Activated T-cell treated with anti-CD3 and anti-CD28 coated beads for 48 hours (primary cell): ENCODE measurements at places on chromosomes 16 and 17.

DNA sequence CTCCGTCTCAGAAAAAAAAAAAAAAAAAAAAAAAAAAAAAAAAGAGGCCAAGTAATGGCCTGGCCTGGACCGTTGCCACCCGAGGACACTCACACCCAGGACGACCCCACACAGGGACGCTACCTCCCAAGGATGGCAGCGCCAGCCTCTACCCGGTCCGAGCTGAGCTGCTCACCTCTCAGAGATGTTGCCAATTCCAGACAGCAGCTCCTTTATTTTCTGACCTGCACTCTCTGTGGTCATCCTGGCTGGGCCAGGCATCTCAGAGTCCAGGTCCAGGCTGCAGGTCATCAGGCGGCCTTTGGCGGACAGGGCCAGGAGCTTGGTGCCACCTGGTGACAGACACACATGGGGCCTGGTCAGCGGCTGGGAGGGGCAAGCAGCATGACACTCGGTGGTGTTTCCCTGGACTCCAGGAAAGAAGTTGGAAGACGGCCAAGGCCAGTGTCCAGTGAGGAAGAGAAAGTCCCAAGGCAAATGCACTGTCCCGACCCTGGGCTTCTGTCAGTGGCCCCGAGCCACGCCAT lies 3.1 kb downstream of the FAAP100 start:
- no peak for DNase-seq

DNA sequence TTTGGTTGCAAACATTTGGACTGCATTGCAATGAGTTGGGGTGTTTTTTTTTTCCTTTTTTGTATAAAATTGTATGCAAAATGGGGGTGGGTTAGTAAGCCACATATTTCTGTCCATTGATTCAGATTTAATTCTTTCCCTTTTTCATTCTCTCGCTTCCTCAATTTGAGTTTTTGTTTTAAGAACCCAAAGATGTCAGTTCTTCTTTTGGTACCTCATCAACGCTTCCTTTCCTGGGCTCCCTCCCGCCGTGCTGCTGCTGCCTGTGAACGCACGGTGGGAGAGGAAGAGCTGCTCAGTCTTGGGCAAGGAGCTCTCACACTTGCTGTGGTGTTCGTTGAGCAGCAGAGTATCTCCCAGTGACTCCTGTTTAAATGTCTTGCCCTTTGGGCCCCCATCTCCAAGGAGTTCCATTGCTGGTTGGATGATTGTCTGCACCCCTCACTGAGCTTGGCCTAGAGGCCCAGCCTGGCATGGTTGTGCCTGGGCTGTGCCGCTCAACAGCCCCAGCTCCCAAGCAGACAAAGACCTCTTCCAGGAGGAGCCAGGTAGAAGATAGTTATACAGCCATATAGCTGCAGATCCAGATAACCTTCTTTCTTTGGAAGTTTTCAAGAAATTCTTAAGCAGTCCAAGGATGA lies 13.6 kb downstream of the UBFD1 start:
- DNase-seq: no peak

GRCh38 chr17:70888324-70888723 lies 719.0 kb downstream of the KCNJ2 start:
- no peak for DNase-seq

- no peak for DNase-seq
These were observed 9.1 kb downstream of the RCVRN start for GRCh38 chr17:9895923-9896322.

DNA sequence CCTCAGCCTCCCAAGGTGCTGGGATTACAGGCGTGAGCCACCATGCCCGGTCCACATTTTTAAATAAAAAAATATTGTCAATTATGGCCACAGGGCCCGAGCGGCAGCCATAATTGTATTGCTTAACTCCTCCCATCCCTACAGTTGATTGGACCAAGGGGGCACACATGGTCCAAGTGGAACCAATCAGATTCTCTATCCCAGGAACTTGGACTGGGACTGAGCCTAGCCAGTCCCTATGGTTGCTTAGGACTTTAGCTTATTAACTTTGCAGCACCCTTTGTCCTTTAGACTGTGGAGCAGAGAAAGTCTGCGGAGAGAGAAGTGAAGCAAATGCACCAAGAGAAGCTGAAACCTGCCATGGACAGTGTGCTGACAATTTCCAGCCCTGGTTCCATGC lies 5.5 kb upstream of the RDM1 start:
- no peak for DNase-seq

DNA sequence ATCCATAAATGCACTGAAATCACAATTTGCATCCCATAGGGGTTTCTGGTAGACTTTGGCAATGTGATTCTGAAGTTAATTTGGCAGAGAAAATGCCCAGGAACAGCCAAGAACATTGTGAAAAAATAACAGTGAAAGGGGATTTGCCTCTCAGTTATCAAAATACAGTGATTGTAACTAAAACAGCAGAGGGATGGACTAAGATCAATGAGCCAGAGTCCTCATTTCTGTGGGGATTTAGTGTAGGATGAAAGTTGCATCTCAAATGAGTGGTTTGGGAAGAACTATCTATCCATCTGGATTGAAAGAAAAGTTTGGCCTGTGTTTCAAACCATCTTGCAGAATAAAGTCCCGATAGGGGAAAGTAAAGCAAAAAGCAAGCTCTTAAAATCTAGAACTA lies 28.1 kb downstream of the MYBBP1A start:
- no peak for DNase-seq

DNA sequence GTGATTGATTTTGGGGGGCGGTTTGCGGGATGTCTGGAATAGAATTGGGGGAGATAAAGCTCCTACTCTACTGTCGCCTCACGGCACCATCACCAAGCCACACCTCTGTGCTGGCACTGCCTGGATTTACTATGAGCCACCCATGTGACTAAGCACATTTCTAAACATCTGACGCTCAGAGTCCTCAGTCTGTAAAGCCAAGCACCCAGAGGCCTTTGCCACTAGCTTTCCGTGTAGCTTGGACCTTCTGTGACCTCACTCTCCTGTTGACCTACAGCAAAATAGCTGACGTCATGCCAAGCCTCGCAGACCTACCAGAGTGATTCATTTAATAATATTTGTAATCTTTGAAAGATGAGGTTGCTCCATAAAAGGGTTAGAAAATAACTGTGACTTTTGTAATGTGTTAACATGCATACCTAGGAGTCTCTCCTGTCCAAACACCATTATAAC lies 38.5 kb upstream of the MYOCD start:
- no peak for DNase-seq

DNA sequence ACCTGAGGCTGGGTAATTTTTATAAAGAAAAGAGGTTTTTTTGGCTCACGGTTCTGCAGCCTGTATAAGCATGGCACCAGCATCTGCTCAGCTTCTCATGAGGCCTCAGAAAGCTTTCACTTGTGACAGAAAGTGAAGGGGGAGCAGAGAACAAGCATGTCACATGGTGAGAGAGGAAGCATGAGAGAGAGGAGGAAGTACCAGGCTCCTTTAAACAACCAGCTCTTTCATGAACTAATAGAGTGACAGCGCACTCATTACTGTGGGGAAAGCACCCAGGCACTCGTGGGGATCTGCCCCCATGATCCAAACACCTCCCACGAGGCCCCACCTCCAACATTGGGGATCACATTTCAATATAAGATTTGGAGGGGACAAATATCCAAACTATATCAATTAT lies 86.8 kb downstream of the USP32 start:
- DNase-seq: no peak

DNA sequence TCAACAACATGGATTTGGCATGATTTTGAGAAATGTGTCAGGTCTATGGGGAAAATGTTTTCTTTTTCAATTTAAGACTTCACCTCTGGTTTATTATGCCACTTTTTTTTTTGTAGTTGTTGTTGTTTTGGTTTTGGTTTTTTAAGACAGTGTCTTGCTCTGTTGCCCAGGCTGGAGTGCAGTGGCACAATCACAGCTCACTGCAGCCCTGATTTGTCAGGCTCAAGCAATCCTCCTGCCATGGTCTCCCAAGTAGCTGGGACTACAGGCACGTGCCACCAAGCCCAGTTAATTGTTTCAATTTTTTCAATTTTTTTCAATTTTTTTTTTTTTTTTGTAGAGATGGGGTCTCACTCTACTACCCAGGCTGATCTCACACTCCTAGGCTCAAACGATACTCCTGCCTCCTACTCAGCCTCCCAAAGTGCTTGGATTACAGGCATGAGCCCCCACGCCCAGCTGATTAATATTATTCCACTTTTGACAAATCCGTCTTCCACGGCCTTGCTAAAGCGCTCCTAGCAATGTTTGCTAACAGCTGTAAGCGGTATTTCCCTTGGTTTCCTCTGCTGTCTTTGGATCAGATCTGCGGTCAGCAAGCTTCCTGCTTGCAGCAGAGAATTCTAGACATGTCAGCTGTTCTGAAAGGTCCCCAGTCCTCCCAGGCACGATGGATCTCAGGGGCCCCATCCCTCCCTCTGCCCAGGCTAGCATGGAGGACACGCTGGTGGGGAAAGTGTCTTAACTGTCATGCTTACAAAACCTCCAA lies 7.0 kb upstream of the MILR1 start:
- DNase-seq: no peak

DNA sequence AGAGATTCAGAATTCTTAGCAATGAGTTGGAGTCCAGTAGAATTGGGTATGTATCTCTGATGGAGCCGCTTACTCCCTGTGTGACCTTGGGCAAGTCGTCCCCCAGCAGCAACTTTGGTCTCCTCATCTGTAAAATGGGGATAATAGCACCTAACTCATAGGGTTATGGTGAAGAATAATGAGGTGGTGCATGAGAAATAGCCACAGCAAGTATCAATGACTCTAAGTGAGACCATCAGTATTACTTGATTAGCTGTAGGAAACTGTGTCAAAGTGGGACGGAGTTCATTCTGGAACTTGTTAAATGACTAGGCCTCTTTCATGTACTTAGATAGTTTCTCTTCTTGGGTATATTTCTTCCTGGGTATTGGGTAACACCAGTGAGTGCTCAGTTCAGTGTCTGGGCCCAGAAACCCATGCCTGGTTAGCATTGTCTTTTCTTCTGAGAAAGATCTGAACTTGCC lies 6.4 kb downstream of the PRKCB start:
- DNase-seq: no peak

- no peak for DNase-seq
These were observed 17.4 kb upstream of the RASD1 start for GRCh38 chr17:17513626-17514025.

GRCh38 chr17:36862116-36862920 lies 75.0 kb upstream of the LHX1 start:
- DNase-seq: no peak

GRCh38 chr16:25894093-25894492 lies 202.3 kb downstream of the HS3ST4 start:
- no peak for DNase-seq

DNA sequence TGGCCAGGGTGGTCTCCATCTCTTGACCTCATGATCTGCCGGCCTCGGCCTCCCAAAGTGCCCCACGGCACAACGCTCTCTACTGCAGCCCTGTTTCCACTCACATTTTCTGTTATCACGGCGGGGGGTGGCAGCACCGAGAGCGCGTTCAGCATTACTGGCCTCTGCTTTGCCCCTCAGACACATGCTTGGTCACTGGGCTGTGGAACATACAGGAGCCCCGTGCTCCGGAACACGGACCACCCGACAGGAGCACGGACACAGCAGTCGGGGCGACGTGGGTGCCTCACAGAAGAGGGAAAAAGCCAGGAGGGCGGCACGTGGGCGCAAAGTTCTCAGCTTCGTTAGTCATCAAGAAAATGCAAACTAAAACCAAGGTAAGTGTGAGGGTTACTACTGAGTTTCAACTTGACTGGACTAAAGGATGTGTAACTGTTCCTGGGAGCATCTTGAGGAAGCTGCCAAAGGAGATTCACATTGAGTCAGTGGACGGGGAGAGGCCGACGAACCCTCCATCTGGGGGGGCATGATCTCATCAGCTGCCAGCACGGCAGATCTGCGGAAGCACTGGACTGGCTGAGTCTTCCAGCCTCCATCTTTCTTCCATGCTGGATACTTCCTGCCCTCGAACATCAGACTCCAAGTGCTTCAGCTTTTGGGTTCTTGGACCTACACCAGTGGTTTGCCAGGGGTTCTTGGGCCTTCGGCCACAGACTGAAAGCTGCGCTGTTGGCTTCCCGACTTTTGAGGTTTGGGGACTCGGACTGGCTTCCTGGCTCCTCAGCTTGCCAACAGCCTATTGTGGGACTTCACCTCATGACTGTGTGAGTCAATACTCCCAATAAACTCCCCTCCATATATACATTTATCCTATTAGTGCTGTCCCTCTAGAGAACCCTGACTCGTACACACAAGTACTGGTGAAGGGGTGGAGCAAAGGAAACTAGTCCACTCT lies 106.8 kb downstream of the ZNF778 start:
- peak; percentile 66 for DNase-seq

- DNase-seq: no peak
These were observed 561 bp downstream of the CCDC47 start for GRCh38 chr17:63772801-63773271.

- DNase-seq: no peak
These were observed 65.0 kb downstream of the SMG6 start for GRCh38 chr17:2238432-2239169.

GRCh38 chr16:70685938-70686375 lies at the start of gene MTSS2:
TSS of gene MTSS2 (minus strand) at chr16:70686053. CDS start at chr16:70685791, 262 bp downstream.
- DNase-seq: peak; percentile 25

- DNase-seq: peak; percentile 8
These were observed 59.2 kb downstream of the PLD6 start for GRCh38 chr17:17146786-17147406.

DNA sequence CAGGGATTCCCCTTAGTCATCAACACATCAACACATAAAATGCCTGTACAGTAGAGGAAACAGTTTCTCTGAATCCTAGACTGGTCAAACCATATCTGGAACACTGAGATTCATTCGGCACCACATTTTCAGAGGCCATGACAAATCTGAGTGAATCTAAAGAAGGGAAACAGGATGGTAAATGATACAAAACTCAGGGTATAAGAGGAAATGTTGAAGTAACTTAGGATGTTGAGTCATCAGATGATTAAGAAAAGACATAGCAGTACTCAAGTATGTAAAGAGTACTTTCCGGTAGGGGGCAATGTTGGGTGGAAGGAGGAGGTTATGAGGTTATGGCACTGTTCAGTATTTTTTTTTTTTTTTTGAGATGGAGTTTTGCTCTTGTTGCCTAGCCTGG lies 358.5 kb upstream of the PMFBP1 start:
- DNase-seq: no peak

- DNase-seq: no peak
These were observed 293.3 kb downstream of the MAF start for GRCh38 chr16:79307214-79307613.

DNA sequence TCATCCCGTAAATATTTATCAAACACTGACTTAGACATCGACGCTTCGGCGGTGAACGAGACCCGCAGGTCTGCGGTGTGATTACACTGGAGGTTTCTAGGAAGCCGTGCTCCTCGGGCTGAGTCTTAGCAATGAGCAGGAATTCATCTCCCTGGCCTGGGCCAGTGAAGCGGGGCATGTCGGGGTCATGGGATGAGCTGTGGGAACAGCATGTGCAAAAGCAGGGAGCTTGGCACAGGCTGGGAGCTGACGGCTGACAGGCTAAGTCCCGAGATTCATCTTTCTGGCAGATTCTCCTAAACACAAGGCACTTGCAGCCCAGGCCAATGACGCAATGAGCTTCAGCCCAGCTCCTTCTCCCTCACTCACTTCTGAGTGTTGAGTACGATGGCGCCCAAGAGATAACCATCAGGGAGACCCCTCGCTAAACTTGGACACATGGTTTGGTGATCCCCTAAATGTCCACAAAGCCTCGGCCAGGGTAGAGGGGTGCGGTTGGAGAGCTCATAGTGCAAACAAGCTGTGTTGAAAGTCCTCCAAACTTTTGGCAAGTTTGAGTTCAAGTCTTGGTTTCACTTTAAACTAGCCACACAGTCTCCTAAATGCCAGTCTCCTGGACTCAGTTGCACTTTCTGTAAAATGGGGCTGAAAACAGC lies 12.8 kb downstream of the CRISPLD2 start:
- no peak for DNase-seq

- DNase-seq: no peak
These were observed 108.0 kb upstream of the DNAH9 start for GRCh38 chr17:11490171-11490755.

- DNase-seq: no peak
These were observed 260.0 kb downstream of the PHKB start for GRCh38 chr16:47721006-47721637.
